ENCODE measurements at places on chromosomes 1 and 21.

DNA sequence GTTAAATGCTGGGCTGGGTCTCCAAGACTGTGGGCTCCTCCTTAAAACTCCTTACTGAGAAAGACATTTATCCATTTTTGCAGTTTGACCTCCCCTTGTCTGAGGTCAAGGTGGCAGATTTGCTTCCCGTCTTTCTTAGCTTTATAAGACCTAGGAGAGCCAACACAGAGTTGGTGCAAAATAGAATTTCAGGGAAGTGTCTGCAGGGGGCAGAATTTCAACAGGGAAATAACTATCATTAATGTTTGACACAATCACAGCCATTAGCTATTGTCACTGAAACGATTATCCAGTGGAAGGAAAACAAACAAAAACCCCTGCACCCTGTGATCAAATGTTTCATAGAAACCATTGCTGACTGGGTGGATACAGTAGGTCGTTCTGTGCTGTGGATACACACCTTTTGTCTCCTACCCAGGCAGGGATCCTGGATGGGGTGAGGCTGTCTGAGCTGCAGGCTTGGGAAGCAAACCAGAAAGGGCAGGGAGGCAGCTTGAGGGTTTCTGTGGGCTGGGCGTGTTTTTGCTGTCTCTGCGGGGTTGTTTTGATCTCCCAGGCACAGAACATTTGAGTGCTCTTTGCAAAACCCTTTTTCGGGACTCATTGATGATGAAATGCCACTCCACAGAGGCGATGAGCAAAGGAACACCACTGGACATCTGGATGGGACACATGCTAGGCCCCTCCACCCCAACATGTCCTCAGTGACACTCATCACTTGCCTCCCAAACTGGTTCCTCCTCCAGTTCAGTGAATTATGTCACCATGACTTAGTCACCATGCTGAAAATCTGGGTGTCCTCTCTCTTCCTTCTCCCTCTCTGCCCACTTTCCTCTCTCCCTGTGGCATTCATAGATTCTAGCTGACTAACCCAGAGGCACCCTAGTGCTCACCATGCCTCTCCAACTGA, 94.2 kb upstream of the SERBP1 start:
- DNase-seq, result no peak

DNA sequence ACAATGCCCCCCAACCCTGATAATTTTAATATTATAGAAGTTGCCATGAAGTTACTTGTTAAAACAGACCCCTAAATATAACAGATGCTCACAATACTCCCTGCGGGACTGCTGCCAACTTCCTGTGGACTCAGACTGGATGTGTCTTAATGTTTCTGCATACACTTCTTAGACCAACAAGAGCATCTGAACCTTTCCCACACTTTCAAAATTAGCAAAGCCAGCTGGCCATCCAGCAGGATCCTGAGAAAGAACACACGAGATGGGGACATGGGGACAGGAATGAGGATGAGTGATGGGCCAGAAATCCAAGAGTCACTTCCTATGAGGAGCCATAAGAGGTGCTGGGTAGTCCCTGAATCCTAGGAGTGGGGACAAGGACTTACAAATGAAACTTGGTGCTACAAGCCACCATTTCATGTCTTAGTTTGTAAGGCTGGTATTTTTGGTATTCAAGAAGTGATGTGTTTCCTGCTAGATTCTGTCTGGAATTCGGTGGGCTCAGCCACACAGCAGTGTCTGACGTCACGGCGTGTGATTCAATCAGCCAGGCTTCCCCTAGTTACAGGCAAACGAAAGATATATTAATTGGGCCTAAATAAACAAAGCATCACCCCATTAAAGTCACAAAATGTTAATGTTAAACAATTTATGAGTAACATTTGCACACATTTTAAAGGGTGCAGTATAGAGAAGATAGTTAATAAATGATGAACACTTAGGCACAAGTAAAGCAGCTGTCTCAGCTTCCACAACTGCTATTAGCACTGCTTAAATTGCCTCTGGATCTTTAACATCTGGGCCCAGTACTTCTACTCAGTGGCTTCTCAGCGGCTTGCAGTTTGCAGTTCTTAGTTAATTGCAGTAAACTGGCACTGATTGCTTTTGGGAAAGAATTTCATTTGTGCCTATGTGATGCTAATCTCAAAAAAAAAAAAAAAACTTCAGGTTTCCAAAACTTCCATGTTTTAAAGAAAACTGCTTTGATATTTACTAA, 41.2 kb upstream of the RGS8 start:
- DNase-seq, result no peak

- peak; percentile 22 for DNase-seq
These were observed 10.4 kb downstream of the RBBP5 start for GRCh38 chr1:205111354-205111753.

DNA sequence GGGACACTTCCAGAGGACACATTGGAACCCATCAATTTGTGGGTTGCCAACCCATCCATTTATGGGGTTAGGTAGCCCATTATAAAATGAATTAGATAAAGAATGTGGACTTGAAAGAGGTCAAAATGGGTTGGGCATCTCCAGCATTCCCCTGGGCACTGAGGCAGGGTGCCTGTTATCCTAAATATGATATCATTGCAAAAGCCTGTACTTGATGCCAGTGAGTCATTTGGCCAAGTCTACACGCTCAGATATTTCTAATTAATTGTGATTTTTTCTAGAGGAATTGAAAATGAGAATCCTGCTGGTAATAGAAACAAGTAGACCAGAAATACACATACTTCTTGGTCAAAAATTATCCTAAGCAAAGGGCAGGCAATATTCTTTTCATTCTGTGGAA, 21.9 kb upstream of the NBL1 start:
- no peak for DNase-seq

DNA sequence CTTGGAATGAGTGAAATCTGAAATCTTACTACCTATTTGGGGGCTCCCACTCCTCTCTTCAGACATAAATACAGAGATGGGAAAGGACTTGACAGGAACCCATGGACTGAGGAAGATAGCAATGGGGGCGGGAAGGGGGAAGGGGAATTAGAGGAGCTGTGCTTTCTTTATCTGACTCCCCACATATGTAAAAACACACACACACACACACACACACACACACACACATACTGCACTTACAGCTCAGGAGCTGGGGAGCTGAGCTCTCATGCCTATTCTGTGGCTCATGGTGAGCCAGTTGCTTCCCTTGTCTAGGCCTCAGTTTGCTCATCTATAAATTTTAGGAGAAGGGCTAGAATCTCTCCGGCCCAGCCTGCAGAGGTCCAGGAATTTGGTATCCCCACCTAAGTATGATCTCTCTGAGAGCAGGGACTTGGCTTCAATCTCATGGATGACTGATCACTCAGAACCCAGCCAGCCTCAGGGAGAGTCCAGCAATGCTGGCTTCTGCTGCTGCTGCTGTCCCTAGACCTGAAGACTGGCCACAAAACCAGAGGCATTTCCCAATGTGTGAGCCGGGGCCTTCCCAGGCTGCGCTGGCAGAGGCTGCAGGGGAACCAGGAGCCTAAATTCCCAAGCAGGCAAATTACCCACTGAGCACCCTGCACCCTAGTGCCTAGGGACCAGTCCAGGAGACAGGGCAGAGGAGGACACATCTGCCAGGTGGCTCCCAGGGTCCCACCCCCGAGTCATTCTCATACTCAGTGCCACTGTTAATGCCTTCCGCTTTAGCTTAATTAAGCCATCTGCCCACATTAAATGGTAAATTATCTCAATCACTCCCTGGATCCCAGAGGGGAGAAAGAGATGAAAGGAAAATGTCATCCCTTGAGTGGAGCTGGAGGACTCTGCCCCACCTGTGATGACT, 57.5 kb upstream of the RBM15 start:
- no peak for DNase-seq

DNA sequence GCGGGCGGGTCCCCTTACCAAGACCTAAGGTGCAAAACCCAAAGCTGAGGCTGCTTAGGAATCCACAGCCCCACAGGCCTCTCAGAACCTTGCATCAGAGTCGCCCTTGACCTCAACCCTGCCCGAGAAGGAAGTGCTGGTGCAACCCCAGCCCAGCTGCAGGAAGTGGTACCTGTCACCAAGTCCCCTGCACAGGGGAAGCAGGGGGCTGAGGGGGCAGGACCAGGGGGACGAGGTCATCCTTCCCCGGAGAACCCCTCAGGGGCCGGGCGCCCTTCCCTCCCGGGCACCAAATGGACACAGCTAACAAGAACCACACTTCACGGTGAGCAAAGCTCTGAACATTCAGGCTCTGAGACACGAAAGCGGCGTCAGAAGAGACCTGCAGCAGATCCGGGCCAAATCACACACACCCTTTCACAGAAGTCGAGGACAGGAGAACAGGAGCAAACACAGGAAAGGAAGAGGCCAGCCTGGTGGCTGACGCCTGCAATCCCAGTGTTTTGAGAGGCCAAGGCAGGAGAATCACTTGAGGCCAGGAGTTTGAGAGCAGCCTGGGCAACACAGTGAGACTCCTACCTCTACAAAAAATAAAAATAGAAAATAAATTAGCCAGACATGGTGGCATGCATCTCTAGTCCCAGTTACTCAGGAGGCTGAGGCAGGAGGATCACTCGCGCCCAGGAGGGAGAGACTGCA, 6.4 kb downstream of the ITGB2 start:
- peak; percentile 60 for DNase-seq

- DNase-seq, result no peak
These were observed 4.5 kb downstream of the FBXO2 start for GRCh38 chr1:11649624-11650330.

DNA sequence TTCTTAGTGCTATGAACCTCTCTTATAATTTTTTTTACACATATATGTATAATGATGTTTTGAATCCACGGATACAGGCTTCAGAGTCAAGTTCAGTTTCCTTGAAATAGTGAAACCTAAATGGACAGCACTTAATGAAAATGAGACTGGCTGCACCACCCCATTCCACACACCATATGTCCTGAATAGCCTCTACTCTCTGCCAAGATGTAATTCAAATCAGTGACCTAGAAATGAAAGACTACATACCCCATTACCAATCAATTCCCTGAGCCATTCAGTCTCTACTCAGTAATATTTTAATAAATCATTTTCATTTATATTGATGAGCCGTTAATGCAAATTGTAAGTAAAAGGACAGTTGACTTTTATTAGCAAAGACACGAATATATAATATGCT, 614.9 kb upstream of the TMPRSS15 start:
- no peak for DNase-seq

GRCh38 chr21:35482933-35483662, 434.0 kb upstream of the RUNX1 start:
- no peak for DNase-seq

DNA sequence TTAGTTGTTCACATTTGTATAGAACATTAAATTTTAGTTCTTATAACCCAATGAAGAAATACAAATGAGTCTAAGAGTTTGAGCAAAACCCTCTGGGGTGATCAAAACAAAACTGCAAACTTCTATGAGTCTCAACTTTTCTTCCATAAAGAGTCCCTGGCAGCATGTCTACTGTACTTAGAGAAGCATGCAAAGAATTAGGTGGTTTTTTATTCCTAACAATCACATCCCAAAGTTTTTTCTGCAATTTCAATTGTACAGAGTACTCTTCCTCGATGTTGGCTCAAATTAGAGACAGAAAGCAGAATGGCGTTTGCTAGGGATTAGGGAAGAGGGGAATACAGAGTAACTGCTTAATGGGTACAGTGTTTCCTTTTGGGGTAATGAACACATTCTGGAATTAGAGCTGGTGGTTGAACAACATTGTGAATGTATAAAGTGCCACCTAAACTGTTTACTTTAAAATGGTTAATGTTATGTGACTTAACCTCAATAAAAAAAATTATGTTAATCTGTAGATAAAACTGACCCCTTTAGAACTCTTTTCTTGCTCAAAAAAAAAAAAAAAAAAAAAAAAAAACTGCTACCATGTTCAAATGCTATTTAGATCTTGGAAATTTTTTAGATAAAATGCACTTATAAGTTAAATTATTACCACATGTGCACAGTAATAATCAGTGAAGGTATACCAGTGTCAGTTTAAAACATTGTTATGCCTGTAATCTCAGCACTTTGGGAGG, 4.8 kb downstream of the RC3H1 start:
- no peak for DNase-seq

DNA sequence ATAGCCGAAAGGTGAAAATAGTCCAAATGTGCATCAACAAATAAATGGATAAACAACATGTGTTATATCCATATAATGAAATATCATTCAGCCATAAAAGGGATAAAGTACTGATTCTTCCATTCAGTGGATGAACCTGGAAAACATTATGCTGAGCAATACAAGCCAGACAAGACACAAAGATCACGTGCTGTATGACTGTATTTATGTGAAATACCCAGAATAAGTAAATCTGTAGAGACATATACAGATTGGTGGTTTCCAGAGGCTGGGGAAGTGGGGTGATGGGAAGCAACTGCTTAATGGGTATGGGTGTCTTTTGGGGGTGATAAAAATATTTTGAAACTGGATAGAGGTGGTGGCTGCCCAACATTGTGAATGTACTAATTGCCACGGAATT, 13.3 kb upstream of the GSTM4 start:
- DNase-seq, result peak; percentile 3

GRCh38 chr21:34886240-34887104, 162.6 kb downstream of the RUNX1 start:
- DNase-seq, result peak; percentile 60

DNA sequence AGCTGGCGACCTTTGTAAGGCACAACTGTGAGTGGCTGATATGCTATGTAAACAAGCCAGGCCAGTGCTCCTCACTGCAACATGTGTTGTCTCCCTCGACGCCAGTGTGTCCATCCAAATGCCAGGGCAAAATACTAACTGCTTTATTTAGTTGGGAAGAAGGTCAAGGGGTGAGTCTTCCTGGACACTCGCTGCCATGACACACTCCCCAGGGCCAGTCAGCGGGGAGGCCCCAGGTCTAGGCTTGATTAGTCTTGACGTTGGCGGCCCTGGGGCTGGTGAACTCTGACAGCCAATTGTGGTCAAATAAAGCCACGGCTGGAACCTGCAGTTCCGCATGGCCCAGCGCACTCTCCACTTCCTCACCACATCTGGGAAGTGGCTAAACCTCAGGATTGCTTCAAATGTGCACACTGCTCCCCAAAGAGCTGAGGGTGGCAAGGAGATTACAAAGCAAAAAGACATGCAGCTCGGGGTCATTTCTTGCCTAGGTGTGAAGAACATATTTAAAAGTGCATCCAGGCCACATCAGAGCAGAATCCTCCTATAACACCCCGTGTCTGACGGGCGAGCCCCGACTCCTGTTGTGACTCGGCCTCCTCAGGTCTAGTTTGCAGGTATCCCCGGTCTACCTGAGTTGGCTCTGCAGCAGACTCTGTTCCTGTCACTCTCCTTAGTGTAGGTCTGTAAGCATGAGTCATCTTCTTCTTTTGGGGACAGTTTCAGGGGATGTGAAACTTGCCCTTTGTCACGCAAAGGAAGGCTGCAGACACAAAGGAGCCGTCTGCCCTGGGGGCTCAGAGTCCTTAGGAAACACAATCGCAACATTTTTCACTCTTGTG, 183.5 kb downstream of the RUNX1 start:
- DNase-seq, result peak; percentile 76

- no peak for DNase-seq
These were observed 50.6 kb downstream of the FAAP20 start for GRCh38 chr1:2143814-2144500.

DNA sequence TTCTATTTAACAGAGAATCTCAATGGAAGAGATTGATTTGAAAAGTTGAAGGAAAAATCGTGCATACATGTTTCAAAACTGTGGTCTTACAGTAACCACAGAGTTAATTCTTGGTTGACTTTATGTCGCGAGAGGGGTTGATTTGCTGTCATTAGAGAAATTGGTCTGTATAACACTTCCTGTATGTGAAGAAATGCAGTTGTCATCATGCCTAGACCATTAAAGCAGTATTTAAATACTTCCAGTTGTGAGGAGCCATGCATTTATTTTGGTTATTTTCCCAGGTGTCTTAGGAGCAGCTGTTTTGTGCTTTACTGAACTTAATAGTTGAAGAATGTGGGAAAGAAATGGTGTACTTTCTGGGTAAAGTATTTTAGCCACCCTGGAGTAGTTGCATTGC, 76.2 kb downstream of the NFIA start:
- DNase-seq, result no peak

Data from B cell (primary cell).